Stimulated activated CD4-positive, alpha-beta T cell treated with anti-CD3 and anti-CD28 coated beads, Interleukin-4, amount 100 ng/mL, for 4 hours (primary cell): ENCODE measurements at places on chromosomes 13 and 19.
A peak's percentile ranks its signal among the peaks of the same experiment; 100 is the strongest.

DNA sequence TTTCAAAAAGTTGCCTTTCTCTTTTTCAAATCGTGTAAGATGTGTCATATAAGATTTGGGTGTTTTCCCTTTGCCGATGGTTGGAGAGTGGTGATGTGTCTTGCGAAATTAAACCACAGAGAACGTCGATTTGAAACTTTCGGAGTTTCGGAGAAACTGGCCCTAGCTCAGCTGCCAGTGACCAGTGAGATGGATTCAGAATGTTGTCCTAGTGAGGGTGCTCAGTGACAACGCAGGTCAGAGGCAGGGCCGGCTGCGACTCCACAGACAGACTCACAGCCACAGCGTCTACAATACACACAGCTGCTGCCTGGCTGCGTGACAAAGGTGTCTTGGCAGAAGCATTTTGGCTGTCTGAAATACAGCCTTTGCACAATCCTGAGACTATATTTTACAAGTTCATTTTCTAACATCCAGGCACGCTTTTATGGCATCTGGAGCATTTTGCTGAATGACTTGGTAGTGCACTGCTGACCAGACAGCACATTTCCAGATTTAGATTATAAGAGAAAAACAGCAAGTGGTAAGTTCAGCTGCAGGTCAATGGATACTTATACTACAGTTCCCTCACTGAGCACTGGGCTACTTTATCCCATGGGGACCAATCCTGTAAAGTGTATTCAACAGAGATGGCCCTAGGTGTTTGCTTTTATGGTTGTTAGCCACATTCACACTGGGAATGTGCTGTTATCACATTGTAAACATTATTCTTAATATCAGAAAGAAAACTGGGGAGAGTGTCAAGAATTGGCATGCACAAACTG lies 207.5 kb downstream of the KCNRG start:
- no peak for DNase-seq

DNA sequence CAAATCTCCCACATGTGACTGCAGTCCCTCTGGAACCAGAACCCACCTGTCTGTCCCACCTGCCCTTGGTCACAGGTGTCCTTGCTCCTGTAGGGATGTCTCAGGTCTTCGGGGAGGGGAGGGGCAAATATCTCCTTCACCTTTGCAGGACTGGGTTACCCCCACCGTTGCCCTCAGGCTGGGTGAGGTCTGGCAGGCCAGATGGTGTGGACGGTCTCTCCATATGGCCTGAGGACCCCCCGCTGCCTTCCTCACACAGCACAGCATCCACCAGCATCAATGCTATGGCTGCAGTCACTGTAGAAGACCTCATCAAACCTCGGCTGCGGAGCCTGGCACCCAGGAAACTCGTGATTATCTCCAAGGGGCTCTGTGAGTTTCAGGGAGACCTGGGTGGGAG lies 10.0 kb downstream of the SLC5A5 start:
- DNase-seq, result no peak

DNA sequence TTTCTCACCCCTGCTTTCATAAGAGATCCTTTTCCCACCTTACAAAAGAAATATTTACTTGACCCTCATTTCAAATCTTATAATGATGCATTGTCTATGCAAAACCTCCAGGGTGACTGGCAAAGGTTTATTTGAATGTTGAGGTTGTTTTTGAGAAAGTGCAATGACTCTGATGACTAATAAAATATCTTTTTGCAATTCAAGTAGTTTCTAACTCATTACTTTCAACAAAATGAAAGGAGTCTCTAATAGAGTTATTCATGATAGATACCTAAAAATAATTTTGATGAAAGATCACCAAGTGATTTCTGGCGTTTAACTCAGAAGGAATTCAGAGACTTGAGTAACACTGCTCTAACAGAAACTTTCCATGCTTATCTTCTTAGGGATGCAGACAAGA lies 144.2 kb downstream of the FOXO1 start:
- DNase-seq, result no peak

- DNase-seq, result no peak
Measured at GRCh38 chr19:9018163-9018875, 8.1 kb upstream of the MUC16 start.

DNA sequence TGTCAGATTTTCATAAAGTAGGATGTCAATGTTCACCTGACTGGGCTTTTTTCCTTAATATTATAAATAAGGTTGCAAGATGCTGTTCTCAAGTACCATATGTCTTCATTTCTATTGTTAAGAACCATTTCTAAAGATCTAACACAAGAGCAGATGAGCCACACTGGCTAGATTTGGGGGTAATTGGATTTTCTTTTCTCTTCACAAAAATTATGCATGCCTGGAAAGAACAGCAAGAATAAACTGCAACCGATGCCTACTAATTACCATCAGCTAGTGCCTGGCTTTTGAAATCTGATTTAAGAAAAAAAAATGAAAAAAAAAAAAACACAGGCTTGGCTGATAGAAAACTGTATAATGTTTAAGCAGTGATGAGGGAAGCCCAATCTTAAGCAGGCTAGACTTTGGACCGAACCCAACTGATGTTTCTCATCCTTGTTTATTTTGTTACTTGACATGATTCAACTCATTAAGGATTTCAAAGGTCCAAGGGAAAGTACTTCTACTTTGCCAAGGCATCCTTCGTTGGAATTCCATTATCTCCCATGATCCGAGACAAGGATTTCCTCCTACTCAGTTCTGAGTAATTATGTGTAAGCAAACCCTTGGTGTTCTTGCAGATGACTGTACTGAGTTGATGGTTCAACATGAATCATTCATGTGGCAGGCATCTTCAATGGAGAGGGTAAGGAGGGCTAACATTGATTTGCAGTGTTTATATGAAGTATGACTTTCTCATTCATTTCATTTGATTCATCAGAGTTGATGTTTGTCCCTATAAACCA lies 300.5 kb downstream of the SPRY2 start:
- DNase-seq, result no peak

- no peak for DNase-seq
Measured at GRCh38 chr19:42360787-42361544, 29.1 kb downstream of the CNFN start.

DNA sequence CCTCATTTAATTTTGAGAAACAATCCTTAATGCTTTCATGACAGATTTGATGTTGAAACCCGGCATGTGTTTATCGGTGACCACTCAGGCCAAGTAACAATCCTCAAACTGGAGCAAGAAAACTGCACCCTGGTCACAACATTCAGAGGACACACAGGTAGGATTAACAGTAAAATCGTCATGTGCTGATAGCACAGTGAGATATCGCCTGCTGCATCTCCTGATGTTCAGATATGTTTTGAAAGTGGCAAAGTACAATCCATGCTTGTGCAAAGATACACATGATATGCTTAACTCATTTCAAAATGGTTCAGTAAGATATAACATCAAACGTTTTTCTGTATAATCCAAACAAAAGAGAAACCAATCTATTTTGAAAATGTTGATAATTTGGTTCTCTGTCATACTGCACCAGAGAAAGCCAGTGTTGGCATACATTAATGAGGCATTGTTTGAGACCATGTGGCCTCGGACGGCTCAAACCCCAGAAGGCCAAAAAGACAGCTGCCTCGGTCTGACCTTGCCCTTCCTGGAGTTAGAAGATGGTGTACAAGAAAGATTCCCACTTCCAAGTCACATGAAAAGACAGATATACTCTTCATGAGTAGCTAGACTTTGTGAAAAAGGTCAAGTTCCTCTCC lies 76.2 kb downstream of the DHRS12 start:
- no peak for DNase-seq

DNA sequence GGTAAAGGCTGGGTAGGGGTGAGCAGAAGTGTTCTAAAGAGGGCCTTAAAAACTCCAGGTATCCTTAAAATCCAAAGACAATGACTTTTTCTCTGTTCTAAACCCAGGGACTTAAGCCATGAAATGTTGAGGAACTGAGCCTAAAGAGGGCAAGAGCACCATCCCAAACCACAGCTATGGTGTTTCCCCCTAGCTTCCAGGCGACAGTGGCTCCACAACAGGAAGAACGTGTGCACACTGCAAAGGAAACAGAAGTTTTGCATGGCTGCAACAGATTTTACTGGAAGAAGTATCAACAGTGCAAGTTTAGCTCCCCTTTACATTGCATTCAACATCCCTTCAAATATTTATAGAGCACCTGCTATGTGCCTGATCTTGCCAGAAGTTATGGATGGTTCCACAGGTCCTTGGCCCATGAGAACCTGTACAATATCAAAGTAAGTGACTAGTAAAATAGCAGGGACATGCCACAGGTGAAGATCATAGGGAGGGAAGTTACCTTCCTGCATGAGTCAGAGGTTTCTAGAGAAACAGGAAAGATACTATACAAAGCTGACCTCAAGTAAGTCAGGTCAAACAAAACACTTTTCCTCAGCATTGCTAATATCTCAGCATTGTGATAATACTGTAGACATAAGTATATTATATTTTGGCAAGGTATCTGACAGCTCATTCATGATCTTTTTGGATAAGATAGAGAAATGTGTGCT lies 8.4 kb upstream of the KCTD12 start:
- DNase-seq, result no peak

DNA sequence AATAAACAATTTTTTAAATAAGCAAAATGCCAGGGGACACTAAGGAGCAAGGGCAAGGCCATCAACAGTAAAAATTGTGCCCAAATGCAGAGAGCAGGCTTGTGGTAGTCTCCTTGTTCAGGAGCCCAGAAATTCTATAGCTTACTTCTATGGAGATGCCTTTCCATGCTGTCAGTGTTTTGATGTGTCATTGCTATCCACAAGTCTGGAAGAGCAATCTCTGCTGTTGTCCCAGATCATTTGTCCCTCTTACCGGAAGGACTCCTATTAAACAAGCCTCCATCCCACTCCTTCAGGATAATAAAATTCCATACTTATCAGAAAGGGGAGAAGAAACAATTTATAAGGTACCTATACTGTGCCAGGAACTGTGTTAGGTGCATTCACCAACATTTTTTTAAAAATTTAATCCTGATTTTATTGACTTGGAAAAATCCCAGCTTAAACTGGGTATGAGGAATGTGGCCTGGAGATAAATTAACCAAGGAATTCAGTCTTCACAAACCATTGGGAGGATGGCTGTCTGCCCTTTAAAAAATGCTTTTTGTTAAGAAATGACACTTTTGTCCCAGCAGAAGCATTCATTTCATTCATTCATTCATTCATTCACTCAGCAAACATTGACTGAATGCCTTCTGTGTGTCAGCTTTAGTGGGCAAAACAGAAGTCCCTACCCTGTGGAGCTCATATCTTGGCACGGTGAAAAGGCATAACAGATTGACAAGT lies 26.8 kb upstream of the CYSLTR2 start:
- DNase-seq, result no peak

DNA sequence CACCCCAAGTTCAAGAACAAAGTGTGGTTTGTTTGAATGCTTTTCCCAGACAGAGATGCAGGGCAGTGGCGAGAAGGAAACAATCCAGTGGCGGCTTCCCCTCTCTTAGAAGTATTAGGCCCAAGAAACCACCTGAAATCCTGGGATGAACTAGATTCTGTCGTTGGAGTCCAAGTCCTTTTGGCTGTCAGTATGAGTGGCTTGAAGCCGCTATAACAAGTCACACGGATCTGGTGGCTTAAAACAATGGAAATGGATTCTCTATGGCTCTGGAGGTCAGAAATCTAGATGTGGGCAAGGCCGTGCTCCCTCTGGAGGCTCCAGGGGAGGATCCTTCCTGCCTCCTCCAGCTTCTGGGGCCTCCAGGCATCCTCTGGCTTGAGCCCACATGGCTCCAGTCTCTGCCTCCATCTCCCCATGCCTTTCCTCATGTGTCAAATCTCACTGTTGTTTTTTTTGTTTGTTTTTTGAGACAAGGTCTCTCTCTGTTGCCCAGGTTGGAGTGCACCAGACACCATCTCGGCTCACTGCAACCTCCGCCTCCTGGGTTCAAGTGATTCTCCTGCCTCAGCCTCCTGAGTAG lies 97.7 kb downstream of the GNG7 start:
- DNase-seq, result no peak

- DNase-seq, result peak; percentile 82
Measured at GRCh38 chr19:664913-665443, 2.0 kb upstream of the RNF126 start.

DNA sequence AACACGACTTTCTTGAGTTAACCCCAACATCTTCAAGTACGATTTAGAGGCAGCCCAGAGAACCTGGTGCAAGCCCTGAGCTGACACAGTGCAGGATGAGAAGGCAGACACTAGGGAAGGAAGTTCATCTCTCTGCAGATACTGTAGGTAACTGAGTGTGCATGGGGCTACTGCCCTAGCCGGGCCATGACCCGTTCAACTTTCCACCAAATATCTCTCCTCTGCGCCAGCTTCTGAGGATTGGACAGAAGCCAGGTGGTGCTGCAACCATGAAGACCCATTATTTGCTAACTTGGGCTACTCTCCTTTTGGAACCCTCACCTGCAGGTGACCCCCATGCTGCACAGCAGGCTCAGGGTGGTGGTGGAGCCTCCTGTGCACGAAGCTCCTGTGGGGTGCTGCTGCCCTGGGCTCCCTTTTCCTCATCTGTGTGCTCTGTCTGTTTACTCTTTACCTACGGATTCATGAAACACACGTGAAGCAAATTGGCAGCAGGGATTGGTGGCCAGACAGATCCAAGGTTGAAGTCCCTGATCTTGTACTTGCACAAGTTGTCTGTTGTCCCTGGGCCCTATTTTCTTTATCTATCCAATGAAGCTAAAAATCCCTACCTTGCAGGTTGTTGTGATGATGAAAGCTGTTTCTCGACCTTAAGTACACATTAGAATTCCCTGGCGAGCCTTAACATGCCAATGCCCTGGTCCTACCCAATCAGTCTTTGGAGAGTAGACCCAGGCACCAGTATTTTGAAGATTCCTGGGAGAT lies 227.8 kb downstream of the LACC1 start:
- no peak for DNase-seq

DNA sequence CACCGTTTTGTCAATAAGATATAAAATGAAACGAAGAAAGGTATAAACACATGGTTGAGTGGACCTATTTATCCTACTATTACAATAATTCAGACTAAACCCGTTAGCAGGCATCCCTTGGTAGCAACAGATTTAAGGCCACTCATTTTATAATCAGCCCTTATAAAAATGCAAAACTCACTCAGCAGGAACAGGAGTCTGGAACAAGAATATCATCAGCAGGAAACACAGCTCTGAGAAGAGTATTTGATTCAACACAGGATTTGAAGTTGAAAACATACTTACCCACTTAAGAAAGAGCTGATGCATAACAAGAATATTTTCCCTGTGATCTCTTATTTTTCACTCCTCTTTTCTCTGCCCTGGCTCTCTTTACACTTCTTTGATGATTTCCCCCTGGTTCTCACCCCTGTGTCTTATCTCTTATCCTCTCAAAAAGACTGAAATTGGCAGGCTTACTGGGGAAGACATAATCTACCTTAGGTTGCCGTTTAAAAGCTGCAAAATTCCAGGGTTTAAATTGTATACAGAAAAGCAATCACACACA lies 1722.7 kb downstream of the SLITRK5 start:
- no peak for DNase-seq

GRCh38 chr19:55498246-55498840 lies 10.1 kb downstream of the SSC5D start:
- DNase-seq, result no peak

GRCh38 chr19:38265213-38265861 lies 964 bp downstream of the SPINT2 start:
- DNase-seq, result no peak

- no peak for DNase-seq
Measured at GRCh38 chr13:99062593-99062992, 84.7 kb upstream of the DOCK9 start.
